ENCODE measurements at places on chromosomes 11 and 22.

DNA sequence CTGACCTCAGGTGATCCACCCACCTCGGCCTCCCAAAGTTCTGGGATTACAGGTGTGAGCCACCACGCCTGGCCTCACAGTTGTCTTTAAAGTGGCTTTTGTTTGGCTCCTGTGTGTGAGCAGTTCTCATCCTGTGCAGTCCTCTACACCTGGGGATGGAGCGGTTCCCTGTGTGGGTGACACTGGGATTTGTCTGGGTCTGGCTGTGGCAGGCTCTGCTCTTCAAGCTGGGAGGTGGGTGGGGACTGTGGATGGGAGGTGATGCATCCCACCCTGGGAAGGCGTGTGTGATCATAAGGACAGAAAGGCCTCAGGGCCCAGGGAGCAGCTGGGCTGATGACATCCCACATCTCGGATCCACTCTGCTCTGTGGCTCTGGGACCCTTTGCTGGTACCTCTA lies 1266.8 kb downstream of the BRD1 start:
- H3K27ac ChIP-seq = no peak overlapping the region
- H3K36me3 ChIP-seq = no peaks in the 10 kb centered on the region
- H3K4me1 ChIP-seq = no peaks in the 10 kb centered on the region

GRCh38 chr11:118064956-118065355 lies 11.9 kb upstream of the TMPRSS4 start:
- no peaks in the 10 kb centered on the region for H3K36me3 ChIP-seq
- no peaks in the 10 kb centered on the region for H3K27me3 ChIP-seq
- H3K4me3 ChIP-seq = no peak overlapping the region
- H3K4me1 ChIP-seq = no peaks in the 10 kb centered on the region

GRCh38 chr22:49139492-49140151 lies 688.1 kb downstream of the BRD1 start:
- H3K4me3 ChIP-seq = no peak overlapping the region
- DNase-seq = no peak
- no peaks in the 10 kb centered on the region for H3K36me3 ChIP-seq
- H3K4me1 ChIP-seq = no peaks in the 10 kb centered on the region
- no peaks in the 10 kb centered on the region for H3K27me3 ChIP-seq

GRCh38 chr22:44145544-44145943 lies 35.2 kb upstream of the PARVG start:
- no peaks in the 10 kb centered on the region for H3K4me1 ChIP-seq
- H3K36me3 ChIP-seq = peaks cover 3% of the 10 kb centered on the region
- no peak overlapping the region for H3K4me3 ChIP-seq

All from CD4-positive, alpha-beta T cell (primary cell).